ENCODE measurements at places on chromosomes 13 and 19.

DNA sequence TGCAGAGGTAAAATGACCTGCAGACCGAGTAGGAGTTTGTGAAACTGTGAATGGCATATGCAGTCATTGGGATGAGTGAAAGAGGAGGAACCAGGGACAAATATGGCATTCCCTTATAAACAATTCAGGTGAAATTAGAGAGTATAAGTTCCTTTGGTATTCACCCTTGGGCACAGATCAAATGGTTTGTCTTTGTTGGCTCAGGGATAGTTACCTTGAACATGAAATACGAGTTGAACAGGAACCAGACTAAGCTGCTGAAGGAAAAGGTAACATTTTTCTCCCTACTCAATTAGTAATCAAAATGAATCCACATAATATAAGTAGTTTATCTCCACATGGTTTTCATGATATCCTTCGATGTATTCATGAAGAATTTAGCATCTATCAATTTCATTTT, 50.5 kb downstream of the SLITRK1 start:
- DNase-seq, result no peak

DNA sequence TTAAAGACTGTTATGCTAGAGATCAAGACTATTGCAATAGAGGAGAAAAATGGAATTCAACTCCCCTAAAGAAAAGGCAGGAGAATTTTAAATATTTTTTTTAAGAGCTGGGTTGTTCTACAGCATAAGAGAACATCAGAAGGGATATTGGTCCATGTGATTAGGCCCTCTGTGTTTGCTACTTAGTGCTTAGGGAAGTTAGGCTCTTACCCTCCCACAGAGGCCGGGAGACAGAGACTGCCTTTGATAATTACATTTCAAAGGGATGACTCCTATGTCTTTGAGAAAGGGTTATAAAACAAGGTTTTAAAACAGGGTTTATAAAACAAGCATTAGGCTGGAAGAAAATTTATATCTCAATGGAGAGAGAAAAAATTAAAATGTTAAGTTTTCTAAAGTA, 1248.1 kb upstream of the PCDH20 start:
- no peak for DNase-seq

- no peak for DNase-seq
Observed at GRCh38 chr19:16608290-16608739, 19.7 kb downstream of the MED26 start.

DNA sequence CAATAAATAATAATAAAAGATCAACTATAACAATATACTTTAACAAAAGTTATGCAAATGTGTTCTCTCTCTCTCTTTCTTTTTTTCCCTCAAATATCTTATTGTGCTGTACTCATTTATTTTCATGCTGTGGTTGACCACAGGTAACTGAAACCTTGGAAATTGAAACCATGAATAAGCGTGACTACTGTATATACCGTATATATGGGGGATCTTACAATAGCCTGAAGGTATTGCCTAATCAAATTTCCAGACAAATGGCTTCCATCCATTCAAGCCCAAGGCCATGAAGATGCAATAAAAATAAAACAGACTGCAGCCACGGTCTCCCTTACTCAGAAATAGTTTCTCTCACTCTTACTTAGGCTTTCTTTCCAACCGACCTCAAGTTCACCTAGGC, 98.3 kb downstream of the SLITRK6 start:
- no peak for DNase-seq

DNA sequence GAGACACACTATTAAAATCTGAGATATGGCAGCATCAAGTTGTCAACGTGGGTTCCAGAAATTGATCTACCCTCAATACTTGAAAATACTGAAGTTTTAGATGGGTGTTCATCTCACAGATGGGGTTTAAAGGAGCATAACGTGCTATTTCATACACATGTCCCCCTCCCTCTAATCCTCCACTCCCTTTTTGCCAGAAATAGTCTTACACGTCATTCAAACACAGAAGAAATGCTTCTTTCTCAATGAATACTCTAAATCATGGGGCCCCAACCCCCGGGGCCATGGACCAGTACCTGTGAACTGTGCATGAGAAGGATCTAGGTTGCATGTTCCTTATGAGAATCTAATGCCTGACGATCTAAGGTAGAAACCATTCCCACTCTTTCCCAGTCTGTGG, 19.6 kb downstream of the KLF12 start:
- DNase-seq, result no peak

DNA sequence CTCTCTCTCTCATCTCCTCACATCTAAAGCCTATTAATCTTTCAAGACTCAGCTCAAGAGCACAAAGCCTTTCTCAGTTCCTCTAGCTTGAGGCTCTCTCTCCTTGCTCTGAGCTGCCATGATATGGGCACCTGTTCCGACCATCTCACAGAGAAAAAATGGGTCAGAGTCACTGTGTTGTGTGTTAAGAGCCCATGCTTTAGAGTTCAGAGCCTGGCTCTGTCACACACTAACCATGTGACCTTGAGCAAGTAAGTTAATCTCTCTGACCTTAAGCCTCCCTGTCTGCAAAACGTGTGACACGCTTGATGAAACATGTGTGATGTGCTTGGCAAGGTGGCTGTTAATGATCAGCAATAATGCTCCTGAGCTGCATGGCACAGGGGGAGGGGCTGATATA, 245.2 kb downstream of the DLEU7 start:
- no peak for DNase-seq

DNA sequence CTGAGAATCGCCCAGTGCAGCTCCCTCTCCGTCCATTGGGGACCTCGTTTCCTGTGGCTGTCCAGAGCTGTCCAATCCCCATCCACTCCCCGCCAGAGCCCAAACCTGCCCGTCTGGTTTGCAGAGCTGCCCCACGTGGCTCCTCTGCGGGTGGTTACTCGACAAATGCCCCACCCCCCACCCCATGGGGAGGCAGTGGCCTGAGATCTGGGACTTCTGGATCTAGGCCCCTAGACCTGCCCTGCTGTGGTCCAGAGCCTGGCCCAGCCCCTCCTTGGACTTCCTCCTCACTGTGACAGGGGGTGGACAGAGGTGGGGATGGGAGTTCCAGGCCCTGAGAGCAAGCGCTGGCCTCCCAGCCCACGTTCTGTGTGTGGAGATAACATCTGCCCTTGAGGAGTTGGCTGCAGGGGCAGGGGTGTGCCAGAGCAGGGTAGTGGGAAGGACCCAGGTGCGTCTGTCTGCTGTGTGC, 29.1 kb downstream of the PAK4 start:
- no peak for DNase-seq

GRCh38 chr19:8180018-8180417, 29.2 kb upstream of the CERS4 start:
- DNase-seq, result no peak
